ENCODE measurements at places on chromosomes 12 and 14.

DNA sequence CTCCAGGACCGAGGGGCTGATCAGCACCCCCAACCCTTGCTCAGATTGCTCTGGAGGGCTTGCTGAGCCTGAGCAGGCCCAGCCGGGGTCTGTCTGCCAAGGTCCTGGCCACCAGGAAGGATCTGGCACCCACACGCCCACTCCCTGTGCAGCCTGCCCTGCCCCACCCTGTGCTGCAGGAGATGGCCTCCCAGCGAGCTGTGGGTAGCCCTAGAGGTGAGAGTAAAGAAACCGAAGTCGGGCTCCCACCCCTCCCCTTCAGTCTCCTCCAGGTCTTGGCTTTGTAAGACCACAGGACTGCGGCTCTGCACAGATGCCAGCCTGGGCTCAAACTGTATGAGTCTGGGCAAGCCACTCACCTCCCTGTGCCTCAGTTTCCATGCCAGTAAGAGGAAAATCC, 307.8 kb downstream of the BCL11B start:
- DNase-seq = no peak

DNA sequence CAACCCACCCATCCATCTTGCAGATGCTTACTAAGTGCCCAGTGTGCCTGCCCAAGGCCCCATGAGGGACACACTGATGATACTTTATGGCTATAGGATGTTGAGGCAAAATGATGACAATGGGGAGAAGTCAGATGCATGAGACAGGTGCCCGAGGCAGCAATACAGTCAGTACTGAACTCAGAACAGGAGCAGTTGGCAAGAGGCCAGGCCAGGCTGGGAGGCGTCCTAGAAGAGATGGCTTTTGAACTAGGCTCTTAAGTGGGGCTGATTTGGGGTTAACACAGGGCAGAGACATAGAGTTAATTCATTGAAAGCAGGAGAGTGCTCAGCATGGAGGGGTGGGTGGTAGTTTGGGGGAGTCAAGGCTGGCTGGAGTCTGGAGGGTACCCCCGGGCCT, 15.6 kb downstream of the PLBD2 start:
- DNase-seq = no peak

DNA sequence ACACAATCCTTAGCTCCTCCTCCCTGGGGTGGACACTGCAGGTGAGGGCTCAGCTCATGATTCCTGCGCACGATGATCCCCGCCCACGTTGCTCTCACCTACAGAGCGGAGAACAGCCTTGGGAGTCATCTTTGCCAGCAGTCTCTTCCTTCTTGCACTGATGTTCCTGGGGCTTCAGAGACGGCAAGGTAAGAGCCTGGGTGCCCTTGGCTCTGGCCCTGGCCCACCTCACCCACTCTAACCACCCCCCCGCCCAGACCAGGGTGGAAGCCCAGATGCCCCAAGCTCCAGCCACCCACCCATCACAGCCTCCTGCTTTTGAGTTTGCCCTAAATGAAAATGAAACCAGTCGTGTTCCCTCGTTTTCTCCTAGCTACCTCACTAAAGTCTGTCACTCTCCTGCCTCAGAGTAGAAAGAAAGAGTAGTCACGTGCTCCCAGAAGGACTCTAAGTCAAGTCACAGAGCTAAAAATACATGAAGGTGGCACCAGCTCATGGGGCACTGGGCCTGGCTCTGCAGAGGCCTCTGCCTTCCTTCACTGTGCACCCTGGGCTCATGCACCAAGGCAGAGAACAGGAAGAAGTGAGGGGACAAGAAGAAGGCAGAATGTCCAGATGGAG, 9.0 kb downstream of the TAPBPL start:
- DNase-seq = no peak

- DNase-seq = no peak
These were observed 21.2 kb upstream of the MEG3 start for GRCh38 chr14:100804558-100805309.

- DNase-seq = no peak
These were observed 210.4 kb downstream of the CHST11 start for GRCh38 chr12:104667139-104667538.

- no peak for DNase-seq
These were observed 207.7 kb upstream of the PLEKHG7 start for GRCh38 chr12:92495108-92495507.

DNA sequence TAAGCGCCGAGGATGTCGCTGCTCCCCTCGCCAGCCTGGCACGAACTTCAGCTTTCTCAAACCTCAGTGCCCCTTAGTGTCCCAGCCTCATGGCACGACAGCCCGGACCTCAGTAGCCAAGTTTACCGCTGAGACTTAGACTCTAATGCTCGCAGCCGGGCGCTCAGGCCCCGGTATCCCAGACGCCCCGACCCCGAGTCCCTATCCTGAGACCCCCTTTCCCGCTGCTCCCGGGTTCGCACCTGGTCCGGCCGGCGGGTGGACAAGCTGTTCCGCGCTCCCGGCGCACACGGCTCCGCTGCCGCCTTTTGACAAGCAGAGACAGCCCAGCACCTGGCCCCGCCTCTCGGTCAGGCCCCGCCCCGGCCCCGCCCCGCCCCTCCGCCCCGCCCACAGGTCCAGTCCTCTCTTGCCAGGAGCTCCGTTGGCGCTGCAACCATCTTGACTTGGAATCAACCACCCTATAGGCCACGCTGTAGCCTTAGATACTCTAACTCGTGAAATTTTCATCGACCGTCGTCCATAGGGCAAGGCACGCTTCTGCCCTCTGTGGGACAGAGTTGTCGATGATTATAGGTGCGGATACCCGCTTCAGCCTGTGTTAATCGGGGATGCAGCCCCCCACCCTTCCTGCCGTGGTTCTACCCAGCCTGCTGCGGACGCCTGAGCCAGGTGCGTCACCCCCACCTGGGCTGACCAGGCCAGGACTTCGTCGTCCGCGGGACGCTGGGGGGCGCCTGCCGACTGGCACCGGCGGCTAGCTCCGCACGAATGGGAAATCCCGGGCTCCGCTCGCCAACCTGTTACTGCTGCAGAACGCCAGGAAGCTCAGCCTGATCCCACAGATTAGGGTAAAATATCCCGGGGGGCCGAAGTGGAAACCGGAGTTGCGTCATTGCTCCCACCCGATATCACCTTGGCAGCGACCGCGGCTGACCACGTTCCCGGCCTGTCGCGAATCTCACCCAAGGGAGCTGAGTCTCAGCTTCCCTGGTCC, at the start of gene VDR:
VDR (minus strand) TSS at position 282 of the 997 bp plus-strand sequence. CDS start 25,881 bp downstream, outside the sequence.
- peak; percentile 45 for DNase-seq
